ENCODE measurements at places on chromosomes 12 and 14. TPM values are rescaled to one million over a fixed set of nuclear protein-coding genes. Genes with fewer than 3 reads are reported as not detected.

Gene ETV6
- 31.4 TPM for total RNA-seq

Gene KITLG
- total RNA-seq = 13.0 TPM

- H3K27me3 ChIP-seq = no peaks in the 10 kb centered on the region
- no peaks in the 10 kb centered on the region for H3K36me3 ChIP-seq
Measured at GRCh38 chr12:92242907-92243306, 97.3 kb upstream of the BTG1 start.

GRCh38 chr12:107845226-107845979, 70.9 kb downstream of the ASCL4 start:
- H3K36me3 ChIP-seq = no peaks in the 10 kb centered on the region
- H3K27me3 ChIP-seq = peaks cover 92% of the 10 kb centered on the region
- H3K4me3 ChIP-seq = no peak overlapping the region
- no peak overlapping the region for H3K27ac ChIP-seq

Gene COX8C
- total RNA-seq = 0.73 TPM

Gene SERPINA5
- total RNA-seq = 0.16 TPM

GRCh38 chr14:100530270-100531072, 56.7 kb downstream of the BEGAIN start:
- no peaks in the 10 kb centered on the region for H3K27me3 ChIP-seq
- H3K4me3 ChIP-seq = no peak overlapping the region
- no peak overlapping the region for H3K27ac ChIP-seq

- H3K27ac ChIP-seq = peak overlapping the region; percentile 92
- peaks cover 21% of the 10 kb centered on the region for H3K36me3 ChIP-seq
- H3K4me1 ChIP-seq = peaks cover 19% of the 10 kb centered on the region
- H3K4me3 ChIP-seq = peak overlapping the region; percentile 96
- DNase-seq = no peak
Measured at GRCh38 chr12:56040963-56041551, 661 bp upstream of the RPS26 start.

GRCh38 chr12:117821480-117822175, 147.2 kb downstream of the KSR2 start:
- peaks cover 30% of the 10 kb centered on the region for H3K27me3 ChIP-seq
- no peak overlapping the region for H3K4me3 ChIP-seq
- DNase-seq = no peak
- no peaks in the 10 kb centered on the region for H3K4me1 ChIP-seq

GRCh38 chr14:90319173-90319572, 12.6 kb downstream of the NRDE2 start:
- DNase-seq = no peak
- H3K4me3 ChIP-seq = no peak overlapping the region
- no peaks in the 10 kb centered on the region for H3K27me3 ChIP-seq
- H3K36me3 ChIP-seq = peaks cover 36% of the 10 kb centered on the region
- no peak overlapping the region for H3K27ac ChIP-seq

- H3K36me3 ChIP-seq = no peaks in the 10 kb centered on the region
- peak overlapping the region; percentile 29 for H3K4me3 ChIP-seq
- peak; percentile 50 for DNase-seq
- H3K4me1 ChIP-seq = peaks cover 24% of the 10 kb centered on the region
- peak overlapping the region; percentile 64 for H3K27ac ChIP-seq
Measured at GRCh38 chr12:131860472-131861260, 32.5 kb downstream of the MMP17 start.

GRCh38 chr12:88571543-88571942, 8.7 kb downstream of the KITLG start:
- peaks cover 39% of the 10 kb centered on the region for H3K4me1 ChIP-seq
- H3K27me3 ChIP-seq = no peaks in the 10 kb centered on the region
- no peak overlapping the region for H3K27ac ChIP-seq
- no peaks in the 10 kb centered on the region for H3K36me3 ChIP-seq
- no peak overlapping the region for H3K4me3 ChIP-seq

Gene OR11H12
- not detected for total RNA-seq

DNA sequence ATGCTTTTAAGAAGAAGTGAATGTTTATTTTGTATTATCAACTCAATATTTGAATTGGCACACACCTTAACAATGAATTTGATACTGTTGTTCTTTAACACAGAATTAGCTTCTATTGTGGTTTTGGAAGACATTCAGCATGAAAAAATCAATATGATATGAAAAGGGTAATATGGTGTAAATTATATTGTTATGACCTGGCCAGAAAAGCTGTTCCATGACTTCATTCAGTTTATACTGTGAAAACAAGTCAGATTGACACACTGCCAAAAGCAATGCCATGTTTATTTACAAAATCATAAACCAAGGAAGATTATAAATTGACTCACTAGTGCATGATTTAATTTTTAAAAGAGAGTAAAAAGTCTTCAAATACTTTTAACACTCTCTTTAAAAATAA, 851.4 kb upstream of the SEL1L start:
- no peaks in the 10 kb centered on the region for H3K27me3 ChIP-seq
- H3K27ac ChIP-seq = no peak overlapping the region
- no peaks in the 10 kb centered on the region for H3K4me1 ChIP-seq
- H3K4me3 ChIP-seq = no peak overlapping the region

DNA sequence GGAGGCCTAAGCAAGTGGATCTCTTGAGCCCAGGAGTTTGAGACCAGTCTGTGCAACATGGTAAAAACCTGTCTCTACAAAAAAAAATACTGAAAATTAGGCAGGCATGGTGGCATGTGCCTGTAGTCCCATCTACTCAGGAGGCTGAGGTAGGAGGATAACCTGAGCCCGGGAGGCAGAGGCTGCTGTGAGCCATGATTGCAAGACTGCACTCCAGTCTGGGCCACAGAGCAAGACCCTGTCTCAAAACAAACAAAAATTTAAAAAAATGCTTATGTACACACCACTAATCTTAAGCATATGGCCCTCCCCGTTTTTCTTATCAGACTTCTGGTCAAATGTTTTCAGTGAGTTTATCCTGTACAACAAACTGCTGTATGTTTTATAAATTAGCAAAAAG, 1.7 kb upstream of the GNPNAT1 start:
- no peak for DNase-seq
- H3K27ac ChIP-seq = peak overlapping the region; percentile 50
- no peaks in the 10 kb centered on the region for H3K27me3 ChIP-seq
- H3K4me3 ChIP-seq = no peak overlapping the region
- H3K4me1 ChIP-seq = peaks cover 27% of the 10 kb centered on the region

Gene CCDC38
- total RNA-seq = 0.09 TPM

Gene CCDC197
- total RNA-seq = not detected

Gene RNASE7
- 0.66 TPM for total RNA-seq

Gene VRTN
- total RNA-seq = not detected

- no peaks in the 10 kb centered on the region for H3K36me3 ChIP-seq
- H3K4me1 ChIP-seq = peaks cover 21% of the 10 kb centered on the region
- no peak overlapping the region for H3K4me3 ChIP-seq
- H3K27me3 ChIP-seq = no peaks in the 10 kb centered on the region
Measured at GRCh38 chr12:62776997-62777396, 158.0 kb downstream of the PPM1H start.

- H3K4me1 ChIP-seq = peaks cover 5% of the 10 kb centered on the region
- H3K36me3 ChIP-seq = no peaks in the 10 kb centered on the region
- no peak overlapping the region for H3K4me3 ChIP-seq
- H3K27ac ChIP-seq = no peak overlapping the region
Measured at GRCh38 chr12:123897221-123897620, 75.4 kb downstream of the CCDC92 start.

GRCh38 chr12:14564336-14564959, 3.2 kb downstream of the PLBD1 start:
- no peak for DNase-seq
- no peaks in the 10 kb centered on the region for H3K27me3 ChIP-seq
- peaks cover 4% of the 10 kb centered on the region for H3K36me3 ChIP-seq
- peaks cover 52% of the 10 kb centered on the region for H3K4me1 ChIP-seq

Gene AKAP3
- 1.0 TPM for total RNA-seq

Gene DAZAP2
- 105 TPM for total RNA-seq

Gene CHST11
- 15.0 TPM for total RNA-seq

GRCh38 chr14:92850492-92850891, 56.4 kb downstream of the GOLGA5 start:
- DNase-seq = no peak
- H3K27ac ChIP-seq = no peak overlapping the region
- no peaks in the 10 kb centered on the region for H3K4me1 ChIP-seq
- H3K4me3 ChIP-seq = no peak overlapping the region
- peaks cover 14% of the 10 kb centered on the region for H3K27me3 ChIP-seq
- H3K36me3 ChIP-seq = no peaks in the 10 kb centered on the region

DNA sequence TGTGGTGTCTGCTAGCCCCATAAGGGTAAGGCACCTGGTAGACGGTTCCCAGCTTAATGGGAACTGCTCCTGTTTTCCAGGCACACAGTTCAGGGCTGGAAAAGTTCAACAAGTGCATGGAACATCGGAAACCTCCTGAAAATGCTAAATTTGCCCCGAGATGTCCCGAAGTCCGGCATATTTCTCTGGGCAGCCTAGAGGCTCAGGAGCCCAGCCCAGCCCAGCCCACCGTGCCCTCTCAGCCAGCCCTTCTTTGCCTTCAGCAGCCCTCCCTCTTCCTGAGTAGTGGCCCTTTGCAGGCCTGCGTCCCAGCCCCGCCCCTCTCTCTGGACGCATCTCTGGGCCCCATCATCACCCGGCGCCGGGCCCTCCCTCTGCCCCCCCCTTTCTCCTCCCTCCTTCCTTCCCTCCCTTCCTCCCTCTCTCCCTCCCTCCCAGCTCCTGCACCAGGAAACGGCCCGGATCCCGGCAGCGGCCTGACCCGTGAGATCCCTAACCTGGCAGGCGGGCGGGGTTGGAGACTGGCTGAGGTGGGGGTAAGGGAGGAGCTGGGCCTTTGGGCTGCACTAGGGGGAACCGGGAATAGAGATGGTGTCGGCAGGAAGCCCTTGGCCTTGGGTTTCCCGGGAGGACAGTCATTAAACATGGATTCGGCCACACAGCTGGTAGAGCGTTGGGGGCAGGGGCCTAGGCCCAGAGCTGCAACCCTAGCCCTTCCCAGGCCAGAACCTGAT, at the start of gene BCL2L2:
Gene BCL2L2 (plus strand): TSS at position 422 of the 734 bp plus-strand sequence. CDS start 935 bp downstream, outside the sequence.
- peak within 1 kb of the TSS; percentile 95 for H3K4me3 ChIP-seq
- peak; percentile 73 for DNase-seq
- H3K27ac ChIP-seq = peak within 1 kb of the TSS; percentile 94
- H3K27me3 ChIP-seq = no peaks in the 10 kb centered on the region
- peaks cover 3% of the 10 kb centered on the region for H3K36me3 ChIP-seq
- H3K4me1 ChIP-seq = peaks cover 31% of the 10 kb centered on the region

DNA sequence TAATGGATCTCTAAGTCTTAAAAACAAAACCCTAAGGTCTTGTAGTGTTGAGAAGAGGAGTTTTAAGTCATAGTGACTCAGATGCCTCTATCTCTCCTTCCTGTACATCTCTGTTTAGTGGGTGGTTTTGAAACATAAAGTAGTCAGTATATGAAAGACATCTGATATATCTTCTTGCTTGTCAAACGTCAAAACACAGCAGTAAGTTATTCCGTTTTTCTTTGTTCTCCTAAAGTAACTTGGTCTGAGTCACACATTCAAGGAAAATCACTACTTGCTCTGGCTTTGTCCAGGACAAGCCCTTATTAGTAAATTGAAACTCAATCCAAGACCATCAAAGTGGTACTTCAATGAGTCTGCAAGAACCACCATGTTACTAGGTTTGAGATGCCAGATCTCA, 1172.5 kb downstream of the BCL11B start:
- no peaks in the 10 kb centered on the region for H3K4me1 ChIP-seq
- H3K27ac ChIP-seq = no peak overlapping the region
- no peak overlapping the region for H3K4me3 ChIP-seq
- H3K36me3 ChIP-seq = no peaks in the 10 kb centered on the region
- DNase-seq = no peak

Gene PRR4
- 5.4 TPM for total RNA-seq

Gene KRT77
- total RNA-seq = not detected

GRCh38 chr14:103695296-103696069, 19.8 kb downstream of the XRCC3 start:
- H3K4me1 ChIP-seq = peaks cover 19% of the 10 kb centered on the region
- peaks cover 3% of the 10 kb centered on the region for H3K36me3 ChIP-seq
- no peak overlapping the region for H3K4me3 ChIP-seq
- no peak overlapping the region for H3K27ac ChIP-seq
- no peaks in the 10 kb centered on the region for H3K27me3 ChIP-seq

DNA sequence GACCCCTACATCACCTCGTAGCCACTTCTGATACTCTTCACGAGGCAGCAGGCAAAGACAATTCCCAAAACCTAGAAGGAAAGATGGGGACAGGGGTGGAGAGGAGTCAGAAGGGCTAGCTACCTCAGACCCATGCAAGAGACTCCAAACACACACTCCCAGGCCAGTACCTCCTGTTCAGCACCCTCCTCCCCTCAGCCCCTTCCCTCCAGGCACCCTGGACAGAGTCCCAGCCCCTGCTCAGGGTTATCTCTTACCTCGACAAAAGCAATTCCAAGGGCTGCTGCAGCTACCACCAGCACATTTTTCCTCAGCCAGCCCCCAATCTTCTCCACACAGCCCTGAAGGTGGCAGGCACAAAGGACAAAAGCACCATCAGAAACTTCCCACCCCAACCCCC, 3.3 kb downstream of the CD63 start:
- H3K27ac ChIP-seq = peak overlapping the region; percentile 53
- no peak for DNase-seq
- H3K36me3 ChIP-seq = peaks cover 9% of the 10 kb centered on the region
- H3K27me3 ChIP-seq = no peaks in the 10 kb centered on the region

Gene TAS2R50
- total RNA-seq = 3.3 TPM

DNA sequence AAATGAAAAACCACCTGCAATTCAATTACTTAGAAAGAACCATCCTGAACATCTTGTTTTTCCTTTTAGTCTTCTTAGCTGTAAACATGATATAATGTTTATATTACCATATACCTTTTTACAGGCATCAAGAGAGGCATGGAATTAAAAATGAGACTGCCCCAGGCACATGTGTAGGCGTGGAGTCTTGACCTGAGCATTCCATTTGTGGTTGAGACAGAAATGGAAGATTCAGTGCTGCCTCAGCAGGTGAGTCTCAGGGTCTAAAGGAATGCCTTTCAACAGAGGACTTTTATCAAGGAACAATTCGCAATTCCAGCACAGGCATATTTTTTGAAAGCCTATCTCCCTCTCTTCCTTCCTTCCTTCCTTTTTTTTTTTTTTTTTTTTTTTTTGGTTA, 8.0 kb upstream of the NANOGNB start:
- H3K27ac ChIP-seq = no peak overlapping the region
- DNase-seq = no peak
- H3K27me3 ChIP-seq = no peaks in the 10 kb centered on the region
- no peak overlapping the region for H3K4me3 ChIP-seq
- H3K4me1 ChIP-seq = peaks cover 7% of the 10 kb centered on the region
- no peaks in the 10 kb centered on the region for H3K36me3 ChIP-seq
